NCI-H1436 (cell line): ENCODE measurements at places on chromosomes 5 and 9.

- DNase-seq: no peak
Measured at GRCh38 chr9:116000748-116001329, 152.8 kb upstream of the PAPPA start.

DNA sequence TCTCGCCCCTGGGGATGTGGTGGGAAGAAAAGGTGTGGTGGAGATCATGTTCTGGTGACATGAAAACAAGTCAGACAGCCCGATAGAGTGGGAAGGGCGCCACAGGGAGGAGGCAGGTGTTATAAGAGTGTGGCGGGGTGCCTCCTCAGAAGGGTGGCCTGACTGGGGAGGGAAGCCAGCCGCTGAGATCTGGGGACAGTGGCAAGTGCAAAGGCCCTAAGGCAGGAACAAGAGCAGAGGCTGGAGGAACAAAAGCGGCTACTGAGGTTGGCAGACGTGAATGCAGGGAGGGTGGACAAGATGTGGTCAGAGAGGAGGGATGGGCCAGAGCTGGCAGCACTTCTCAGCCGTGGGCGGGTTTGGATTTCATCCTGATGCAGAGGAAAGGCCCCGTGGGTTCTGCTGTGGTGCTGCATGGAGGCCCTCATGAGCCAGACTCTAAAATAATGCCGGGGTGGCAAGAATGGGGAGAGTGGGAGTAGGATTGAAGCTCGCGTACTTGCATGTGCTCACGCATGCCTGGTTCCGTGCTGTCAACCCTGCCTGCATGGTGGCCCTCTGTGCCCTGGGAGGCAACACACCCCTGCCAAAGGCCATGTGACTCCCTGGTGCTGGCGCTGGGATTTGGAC lies 89.2 kb downstream of the MVB12B start:
- DNase-seq: no peak

DNA sequence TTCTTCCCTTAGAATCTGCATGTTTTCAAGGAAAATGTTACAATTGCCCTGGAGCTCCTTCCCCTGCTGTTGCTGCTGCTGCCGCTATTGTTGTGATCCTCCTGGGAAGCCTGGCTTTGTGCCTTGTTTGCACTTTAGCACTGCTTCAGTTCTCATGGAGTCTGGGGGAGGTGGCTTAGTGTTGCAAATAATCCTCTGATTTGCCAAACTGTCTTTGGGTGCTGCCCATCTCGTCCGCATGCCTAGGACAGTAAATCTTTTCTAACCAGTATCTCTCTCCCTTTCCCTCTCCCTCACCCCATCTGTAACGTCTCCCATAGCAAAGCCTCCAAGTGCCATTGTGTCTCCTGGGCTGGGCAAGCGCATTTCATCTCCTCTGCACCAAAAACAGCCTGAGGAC lies 30.3 kb downstream of the FAM240B start:
- DNase-seq: peak; percentile 3

GRCh38 chr9:88794100-88794499 lies 197.2 kb upstream of the S1PR3 start:
- DNase-seq: no peak

GRCh38 chr9:110767559-110768063 lies 99.0 kb downstream of the MUSK start:
- DNase-seq: no peak
